ENCODE measurements at places on chromosomes 6 and 20.
A peak's percentile ranks its signal among the peaks of the same experiment; 100 is the strongest.

- peaks cover 9% of the 10 kb centered on the region for H3K4me1 ChIP-seq
- peaks cover 16% of the 10 kb centered on the region for H3K27me3 ChIP-seq
- DNase-seq: no peak
- no peaks in the 10 kb centered on the region for H3K36me3 ChIP-seq
- H3K4me3 ChIP-seq: no peak overlapping the region
- H3K27ac ChIP-seq: no peak overlapping the region
Measured at GRCh38 chr20:62788607-62789006, 7.7 kb upstream of the MRGBP start.

DNA sequence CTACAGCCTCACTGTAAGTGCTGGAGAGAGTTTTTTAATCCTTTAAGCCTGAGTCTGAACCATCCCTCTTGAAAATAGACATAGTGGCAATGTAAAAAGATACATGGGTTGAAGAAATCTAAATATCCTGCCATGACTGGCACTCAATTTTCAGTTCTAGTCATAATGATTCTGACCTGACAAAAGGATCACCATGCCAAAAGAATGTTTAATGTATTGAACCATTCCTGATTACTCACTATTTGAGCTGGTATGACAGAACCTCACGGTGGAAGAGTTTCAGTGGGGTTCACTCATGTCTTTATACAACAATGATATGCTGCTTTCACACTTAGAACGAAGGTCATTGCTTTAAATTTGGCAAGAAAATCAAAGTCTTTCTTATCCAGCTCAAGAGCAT is 93.4 kb downstream of the HIVEP2 start:
- no peaks in the 10 kb centered on the region for H3K27me3 ChIP-seq
- no peak overlapping the region for H3K4me3 ChIP-seq
- DNase-seq: no peak
- peak overlapping the region; percentile 37 for H3K27ac ChIP-seq
- H3K36me3 ChIP-seq: no peaks in the 10 kb centered on the region

GRCh38 chr6:168333491-168333890 is 13.9 kb upstream of the DACT2 start:
- peaks cover 11% of the 10 kb centered on the region for H3K27me3 ChIP-seq
- H3K36me3 ChIP-seq: no peaks in the 10 kb centered on the region
- no peaks in the 10 kb centered on the region for H3K4me1 ChIP-seq
- no peak overlapping the region for H3K4me3 ChIP-seq

GRCh38 chr20:50645253-50646068 is 45.9 kb downstream of the RIPOR3 start:
- H3K27ac ChIP-seq: peak overlapping the region; percentile 9
- H3K27me3 ChIP-seq: no peaks in the 10 kb centered on the region
- peaks cover 20% of the 10 kb centered on the region for H3K4me1 ChIP-seq
- no peak overlapping the region for H3K4me3 ChIP-seq

DNA sequence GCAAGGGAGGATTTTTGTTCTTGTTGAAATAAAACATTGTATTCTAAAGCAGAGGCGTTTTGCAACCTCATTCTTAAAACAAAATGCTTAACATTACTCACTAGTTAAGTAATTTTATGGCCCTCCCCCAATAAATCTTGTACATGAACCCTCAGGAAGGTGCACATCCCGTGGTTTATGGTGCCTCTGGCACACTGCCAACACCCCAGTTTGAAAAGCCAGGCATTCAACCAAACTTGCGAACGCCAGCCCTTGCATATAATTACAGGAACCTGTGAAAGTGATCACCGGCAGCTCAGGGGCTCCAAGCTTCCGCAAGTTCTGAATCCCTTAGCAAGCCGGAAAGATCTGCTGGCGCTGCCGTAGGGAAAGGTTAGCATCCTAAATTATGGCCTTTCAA is 1109.0 kb upstream of the FLRT3 start:
- no peaks in the 10 kb centered on the region for H3K4me1 ChIP-seq
- no peak overlapping the region for H3K4me3 ChIP-seq
- H3K27ac ChIP-seq: no peak overlapping the region
- no peaks in the 10 kb centered on the region for H3K36me3 ChIP-seq

DNA sequence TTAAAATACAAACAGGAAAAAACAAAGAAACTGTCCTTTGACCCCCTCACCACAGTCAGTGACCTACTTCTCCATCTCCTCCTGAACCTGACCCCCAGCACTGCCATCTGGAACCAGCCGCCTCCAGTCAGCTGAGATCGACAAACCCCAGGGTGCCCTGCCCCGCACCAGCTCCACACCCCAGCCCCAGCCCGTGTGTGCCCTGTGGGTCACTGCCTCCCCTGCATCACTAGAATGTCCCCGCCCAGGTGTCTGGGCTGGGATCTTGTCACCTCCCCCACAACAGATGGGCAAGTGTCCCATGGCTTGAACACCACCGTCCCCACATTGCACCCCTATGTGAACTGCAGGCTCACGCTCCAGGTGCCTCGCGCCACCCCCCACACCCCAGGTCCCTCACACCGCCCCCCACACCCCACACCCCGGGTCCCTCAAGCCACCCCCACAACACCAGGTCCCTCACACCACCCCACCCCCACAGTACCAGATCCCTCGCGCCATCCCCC is 13.3 kb downstream of the TAF4 start:
- no peaks in the 10 kb centered on the region for H3K4me1 ChIP-seq
- peak; percentile 71 for DNase-seq
- peaks cover 8% of the 10 kb centered on the region for H3K36me3 ChIP-seq
- H3K27ac ChIP-seq: no peak overlapping the region
- H3K4me3 ChIP-seq: no peak overlapping the region

DNA sequence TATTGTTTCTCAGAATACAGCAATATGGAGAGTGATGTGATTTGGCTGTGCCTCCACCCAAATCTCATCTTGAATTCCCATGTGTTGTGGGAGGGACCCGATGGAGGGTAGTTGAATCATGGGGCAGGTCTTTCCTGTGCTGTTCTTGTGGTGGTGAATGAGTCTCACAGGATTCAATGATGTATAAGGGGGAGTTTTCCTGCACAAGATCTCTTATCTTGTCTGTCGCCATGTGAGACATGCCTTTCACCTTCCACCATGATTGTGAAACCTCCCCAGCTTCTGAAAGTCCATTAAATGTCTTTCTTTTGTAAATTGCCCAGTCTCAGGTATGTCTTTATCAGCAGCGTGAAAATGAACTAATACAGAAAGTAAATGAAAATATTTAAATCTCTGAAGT is 234.8 kb upstream of the TENT5A start:
- no peaks in the 10 kb centered on the region for H3K36me3 ChIP-seq
- no peaks in the 10 kb centered on the region for H3K4me1 ChIP-seq
- H3K27me3 ChIP-seq: no peaks in the 10 kb centered on the region
- no peak for DNase-seq
- H3K4me3 ChIP-seq: no peak overlapping the region

GRCh38 chr20:21796059-21796458 is 90.6 kb downstream of the PAX1 start:
- H3K4me3 ChIP-seq: no peak overlapping the region
- no peaks in the 10 kb centered on the region for H3K36me3 ChIP-seq
- DNase-seq: no peak
- no peaks in the 10 kb centered on the region for H3K4me1 ChIP-seq
- H3K27ac ChIP-seq: no peak overlapping the region

DNA sequence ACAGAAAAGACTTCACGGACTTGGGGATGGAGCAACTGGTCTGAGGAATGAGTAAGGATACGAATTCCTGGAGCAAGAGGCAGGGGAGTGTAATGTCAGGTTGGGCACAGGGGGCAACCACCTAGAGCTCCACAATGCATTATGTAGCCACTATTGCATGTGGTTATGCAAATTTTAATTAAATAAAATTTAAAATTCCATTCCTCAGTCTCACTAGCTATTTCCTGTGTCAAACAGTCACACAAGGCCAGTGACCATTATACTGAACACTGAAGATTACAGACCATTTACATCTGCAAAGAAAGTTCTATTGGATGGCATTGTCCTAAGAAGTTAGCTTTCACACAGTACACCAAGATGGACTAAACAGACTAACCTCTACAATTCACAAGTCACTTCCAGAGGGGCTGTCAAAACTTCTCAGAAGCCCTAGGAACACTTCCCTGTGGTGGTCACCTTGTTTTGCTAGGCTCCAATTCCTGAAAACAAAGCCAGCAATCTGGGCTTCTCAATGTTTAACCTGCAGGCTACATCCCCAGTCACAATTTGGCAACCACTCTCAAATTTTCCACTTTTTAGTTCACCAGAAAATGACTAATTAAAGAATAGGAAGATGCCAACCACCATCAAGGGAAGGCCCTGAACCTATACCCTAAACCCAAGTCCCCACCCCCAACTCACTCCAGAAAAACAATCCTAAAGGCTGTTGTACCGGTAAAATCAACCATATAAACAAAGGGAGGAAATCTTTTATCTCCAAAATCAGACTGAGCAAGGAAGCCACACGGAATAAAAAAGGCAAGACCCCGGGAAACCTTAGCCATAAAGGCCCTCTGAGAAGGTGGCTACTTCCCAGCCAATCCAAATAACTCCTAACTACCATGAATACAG is 34.2 kb upstream of the C20orf203 start:
- no peaks in the 10 kb centered on the region for H3K27me3 ChIP-seq
- H3K36me3 ChIP-seq: peaks cover 37% of the 10 kb centered on the region
- peaks cover 3% of the 10 kb centered on the region for H3K4me1 ChIP-seq
- no peak overlapping the region for H3K27ac ChIP-seq

DNA sequence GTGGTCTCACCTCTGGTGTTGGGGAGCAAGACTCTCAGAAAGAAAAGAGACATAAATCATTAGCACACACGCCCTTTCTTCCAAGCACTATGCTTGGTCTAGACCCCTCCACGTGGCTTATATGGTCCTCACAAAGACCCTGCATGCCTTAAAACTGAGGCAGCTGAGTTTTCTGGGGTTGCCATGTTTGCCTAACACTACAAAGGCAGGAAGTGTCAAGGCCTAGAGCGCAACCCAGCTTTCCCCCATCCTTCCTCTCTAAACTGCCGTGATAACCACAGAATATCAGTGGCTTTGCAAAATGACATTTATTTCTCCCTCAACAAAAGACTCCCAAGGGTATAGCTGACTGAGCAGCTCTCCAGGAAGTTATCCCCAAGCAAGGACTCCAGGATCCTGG is 146.5 kb upstream of the TOP1 start:
- no peak overlapping the region for H3K4me3 ChIP-seq
- DNase-seq: no peak

DNA sequence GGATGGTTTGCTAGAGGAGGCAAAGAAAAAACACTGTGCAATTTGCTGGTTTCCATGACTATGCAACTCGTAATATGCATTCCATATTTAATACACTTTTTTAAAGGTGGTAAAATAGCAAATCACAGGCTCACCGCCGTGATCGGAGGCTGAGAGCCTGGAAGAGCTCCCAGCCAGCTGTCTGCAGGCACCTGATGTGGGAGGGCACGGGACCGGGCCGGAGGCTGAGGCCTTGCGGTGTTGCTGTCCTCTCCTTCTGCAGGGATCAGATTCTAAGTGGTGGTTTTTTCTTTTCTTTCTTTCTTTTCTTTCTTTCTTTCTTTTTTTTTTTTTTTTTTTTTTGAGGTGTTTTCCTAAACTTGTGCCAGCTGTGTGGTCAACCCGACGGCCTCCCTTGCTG is 282.3 kb downstream of the CDH4 start:
- H3K27ac ChIP-seq: no peak overlapping the region
- peaks cover 4% of the 10 kb centered on the region for H3K27me3 ChIP-seq
- DNase-seq: no peak
- H3K4me1 ChIP-seq: no peaks in the 10 kb centered on the region
- H3K4me3 ChIP-seq: no peak overlapping the region
- H3K36me3 ChIP-seq: no peaks in the 10 kb centered on the region

- no peaks in the 10 kb centered on the region for H3K27me3 ChIP-seq
- peaks cover 41% of the 10 kb centered on the region for H3K4me1 ChIP-seq
- H3K27ac ChIP-seq: peak overlapping the region; percentile 49
Measured at GRCh38 chr6:37050045-37050853, 44.8 kb downstream of the FGD2 start.

GRCh38 chr6:150465610-150466009 is 96.8 kb downstream of the IYD start:
- no peaks in the 10 kb centered on the region for H3K36me3 ChIP-seq
- DNase-seq: no peak
- no peak overlapping the region for H3K27ac ChIP-seq
- no peaks in the 10 kb centered on the region for H3K27me3 ChIP-seq
- no peak overlapping the region for H3K4me3 ChIP-seq

DNA sequence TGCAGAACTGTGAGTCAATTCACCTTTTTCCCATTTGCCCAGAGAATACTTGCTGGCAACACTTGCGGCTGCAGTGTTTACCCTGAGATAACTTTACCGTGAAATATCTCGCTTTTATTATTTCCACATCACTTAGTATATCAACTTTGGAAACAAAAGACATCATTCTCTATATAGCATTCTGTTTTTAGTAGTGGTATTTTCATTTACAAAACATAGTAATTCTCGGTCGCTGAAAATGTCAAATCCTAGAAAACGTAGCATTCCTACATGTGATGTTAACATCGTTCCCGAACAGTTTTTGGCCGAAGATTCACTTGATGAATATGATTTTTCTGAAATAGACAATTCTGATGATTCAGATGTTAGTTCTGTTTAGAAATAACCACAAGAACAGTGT is 52.0 kb downstream of the NHLRC1 start:
- H3K4me1 ChIP-seq: no peaks in the 10 kb centered on the region
- H3K27ac ChIP-seq: no peak overlapping the region
- no peak overlapping the region for H3K4me3 ChIP-seq
- H3K36me3 ChIP-seq: no peaks in the 10 kb centered on the region
- no peaks in the 10 kb centered on the region for H3K27me3 ChIP-seq

GRCh38 chr6:43644940-43645612 is at the start of gene RSPH9:
TSS of gene RSPH9 (plus strand) at chr6:43645036. CDS start at chr6:43645099, 63 bp downstream.
- H3K4me1 ChIP-seq: peaks cover 10% of the 10 kb centered on the region
- H3K36me3 ChIP-seq: peaks cover 17% of the 10 kb centered on the region
- H3K27ac ChIP-seq: no peak within 1 kb of the TSS
- peak within 1 kb of the TSS; percentile 45 for H3K4me3 ChIP-seq
- no peaks in the 10 kb centered on the region for H3K27me3 ChIP-seq

GRCh38 chr6:169927711-169928110 is 176.3 kb downstream of the ERMARD start:
- H3K36me3 ChIP-seq: no peaks in the 10 kb centered on the region
- no peak overlapping the region for H3K4me3 ChIP-seq
- DNase-seq: no peak
- H3K27me3 ChIP-seq: no peaks in the 10 kb centered on the region
- H3K4me1 ChIP-seq: peaks cover 2% of the 10 kb centered on the region

GRCh38 chr6:157438611-157439111 is 57.7 kb downstream of the ZDHHC14 start:
- H3K27me3 ChIP-seq: no peaks in the 10 kb centered on the region
- H3K4me3 ChIP-seq: no peak overlapping the region
- H3K27ac ChIP-seq: peak overlapping the region; percentile 24
- DNase-seq: no peak
- H3K36me3 ChIP-seq: no peaks in the 10 kb centered on the region

- H3K36me3 ChIP-seq: no peaks in the 10 kb centered on the region
- H3K27me3 ChIP-seq: peaks cover 100% of the 10 kb centered on the region
- no peak overlapping the region for H3K27ac ChIP-seq
- H3K4me3 ChIP-seq: peak overlapping the region; percentile 3
Measured at GRCh38 chr6:84768442-84769174, 4.2 kb upstream of the TBX18 start.

- no peak overlapping the region for H3K27ac ChIP-seq
- H3K4me3 ChIP-seq: no peak overlapping the region
- no peaks in the 10 kb centered on the region for H3K4me1 ChIP-seq
- H3K36me3 ChIP-seq: no peaks in the 10 kb centered on the region
- no peak for DNase-seq
Measured at GRCh38 chr20:3692706-3693294, 11.0 kb upstream of the ADAM33 start.
